Activated CD4-positive, alpha-beta T cell treated with anti-CD3 and anti-CD28 coated beads, Interleukin-2, amount 50 U/mL, for 24 hours (primary cell): ENCODE measurements at places on chromosomes 2 and 18.

- no peak for DNase-seq
Observed at GRCh38 chr2:107255744-107256143, 369.8 kb upstream of the ST6GAL2 start.

DNA sequence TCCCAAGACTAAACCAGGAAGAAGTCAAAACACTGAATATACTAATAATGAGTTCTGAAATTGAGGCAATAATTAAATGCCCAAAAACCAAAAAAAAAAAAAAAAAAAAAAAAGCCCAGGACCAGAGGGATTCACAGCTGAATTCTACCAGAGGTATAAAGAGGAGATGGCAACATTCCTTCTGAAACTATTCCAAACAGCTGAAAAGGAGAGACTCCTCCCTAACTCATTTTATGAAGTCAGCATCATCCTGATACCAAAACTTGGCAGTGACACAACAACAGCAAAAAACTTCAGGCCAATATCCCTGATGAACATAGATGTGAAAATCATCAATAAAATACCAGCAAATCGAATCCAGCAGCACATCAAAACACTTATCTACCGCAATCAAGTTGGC lies 108.5 kb upstream of the COL3A1 start:
- DNase-seq, result no peak

DNA sequence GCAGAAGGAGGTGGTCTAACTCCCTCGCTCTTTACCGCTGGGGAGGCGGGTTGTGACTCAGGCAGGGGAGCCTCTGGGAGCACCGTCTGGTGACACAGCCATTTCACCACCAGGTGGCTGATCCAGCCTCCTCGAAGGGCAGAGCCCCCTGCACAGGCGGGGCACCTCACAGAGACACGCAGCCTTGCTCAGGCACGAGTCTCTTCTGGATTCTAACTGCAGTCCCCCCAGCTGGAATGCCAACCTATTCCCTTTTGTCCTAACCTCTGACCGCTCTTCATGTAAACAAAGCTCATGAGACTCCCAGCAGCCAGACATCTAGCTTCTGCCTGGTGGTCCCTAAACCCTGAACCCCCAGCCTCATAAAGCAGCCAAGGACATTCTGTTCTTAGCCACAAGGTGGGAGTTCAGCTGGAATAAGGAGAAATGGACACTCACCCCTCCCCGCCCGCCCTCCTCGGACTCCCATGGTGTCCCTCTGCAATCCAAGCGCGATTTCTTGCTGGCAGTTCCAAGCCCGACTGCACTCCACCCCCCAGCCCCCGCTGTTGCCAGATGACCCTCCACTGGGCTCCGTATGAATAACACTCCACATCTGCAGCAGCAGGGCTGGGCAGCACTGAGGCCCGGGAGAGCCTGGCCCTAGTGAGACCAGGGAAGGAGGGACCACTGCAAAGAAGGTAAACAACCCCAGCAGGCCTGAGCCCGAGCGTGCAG lies 84.3 kb downstream of the TNS1 start:
- DNase-seq, result no peak

DNA sequence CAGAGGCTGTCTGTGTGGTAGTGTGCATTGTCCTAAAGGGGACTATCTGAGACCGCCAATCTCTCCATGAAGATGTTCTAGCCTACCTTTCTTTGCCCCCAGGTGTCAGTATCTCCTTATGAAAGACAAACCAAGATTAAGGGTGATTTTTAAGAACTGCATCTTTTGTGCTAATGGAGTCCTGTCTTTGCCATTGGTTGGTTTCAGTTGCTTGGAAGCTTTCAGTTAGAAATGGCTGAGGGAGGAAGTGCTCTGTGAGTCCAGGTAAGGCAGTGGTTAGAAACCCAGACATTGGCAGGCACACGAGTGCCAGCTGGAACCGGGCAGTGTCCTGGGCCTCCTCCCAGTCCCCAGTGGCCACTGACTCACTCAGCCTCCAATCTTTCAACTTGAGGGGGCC lies 111.3 kb downstream of the DOCK10 start:
- no peak for DNase-seq

DNA sequence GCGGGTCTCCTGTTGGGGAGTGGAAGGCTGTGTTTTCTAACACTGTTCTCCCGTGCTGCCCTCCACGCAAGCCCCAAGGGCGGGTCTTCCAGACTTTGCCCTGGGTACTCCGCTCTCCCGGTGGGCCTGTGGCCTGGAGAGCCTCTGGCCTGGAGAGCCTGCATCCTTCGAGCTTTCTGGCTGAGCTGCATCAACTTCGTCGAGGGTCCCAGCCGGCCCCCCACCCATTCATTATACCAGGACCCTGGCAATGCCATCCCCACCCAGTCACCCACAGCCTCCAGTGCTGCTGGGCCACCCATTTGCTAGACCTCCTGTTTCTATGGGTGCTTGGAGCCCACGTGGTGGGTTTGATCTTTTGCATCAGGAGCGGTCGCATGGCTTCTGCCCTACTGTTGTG lies 102.2 kb downstream of the PTGR3 start:
- no peak for DNase-seq

DNA sequence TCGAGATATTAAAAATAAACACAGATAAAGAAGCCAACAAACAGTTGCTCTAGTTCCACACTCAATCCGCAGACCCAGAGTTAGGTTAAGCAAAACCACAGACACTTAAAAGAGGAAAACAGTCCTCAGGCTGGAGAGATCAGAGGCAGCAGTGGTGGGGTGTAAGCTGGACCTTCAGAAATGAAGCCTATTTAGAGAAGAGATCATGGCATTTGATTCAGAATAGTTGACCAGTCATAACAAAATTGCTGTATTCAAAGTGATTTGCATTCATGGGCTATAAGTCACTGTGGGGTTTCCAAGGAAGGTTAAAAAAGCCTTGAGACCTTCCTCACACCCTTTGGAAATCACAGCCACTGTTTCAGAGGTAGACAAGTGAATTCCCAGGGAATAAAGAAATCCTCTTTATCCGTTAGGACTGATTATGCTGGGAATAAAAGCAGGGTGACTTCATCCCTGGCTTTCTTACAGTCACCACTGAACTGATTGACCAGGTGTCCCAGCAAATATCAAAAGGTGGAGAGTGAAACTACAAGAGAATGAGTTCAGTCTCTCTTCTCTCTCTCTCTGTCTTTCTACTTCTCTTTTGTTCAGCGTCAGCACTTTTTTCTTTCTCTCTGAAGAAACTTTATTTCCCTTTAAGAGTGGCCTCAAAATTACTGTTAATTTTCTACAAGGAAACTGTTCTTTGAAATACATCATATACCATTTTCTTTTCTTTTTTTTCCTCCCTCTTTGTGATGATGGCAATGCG lies 171.8 kb upstream of the PIK3C3 start:
- no peak for DNase-seq

DNA sequence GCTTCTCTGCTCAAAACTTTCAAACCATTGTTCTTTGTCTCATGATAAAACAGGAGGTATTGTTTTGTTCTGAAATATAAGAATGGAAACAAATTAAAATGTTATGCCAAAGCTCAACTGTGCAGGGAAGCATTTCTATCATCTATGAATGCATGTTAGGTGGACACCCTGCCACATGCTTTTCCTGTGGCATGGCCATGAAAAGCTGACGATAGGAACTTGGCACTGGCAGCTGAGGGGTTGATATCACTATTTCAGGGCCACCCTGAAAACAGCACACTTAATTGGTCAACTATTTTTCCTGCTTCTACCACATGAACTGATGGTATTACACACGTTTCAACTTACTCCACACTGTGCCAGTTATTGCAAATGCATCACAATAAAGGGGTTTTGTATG lies 157.3 kb downstream of the MREG start:
- no peak for DNase-seq

GRCh38 chr2:215465256-215465655 lies 29.4 kb upstream of the FN1 start:
- DNase-seq, result no peak

DNA sequence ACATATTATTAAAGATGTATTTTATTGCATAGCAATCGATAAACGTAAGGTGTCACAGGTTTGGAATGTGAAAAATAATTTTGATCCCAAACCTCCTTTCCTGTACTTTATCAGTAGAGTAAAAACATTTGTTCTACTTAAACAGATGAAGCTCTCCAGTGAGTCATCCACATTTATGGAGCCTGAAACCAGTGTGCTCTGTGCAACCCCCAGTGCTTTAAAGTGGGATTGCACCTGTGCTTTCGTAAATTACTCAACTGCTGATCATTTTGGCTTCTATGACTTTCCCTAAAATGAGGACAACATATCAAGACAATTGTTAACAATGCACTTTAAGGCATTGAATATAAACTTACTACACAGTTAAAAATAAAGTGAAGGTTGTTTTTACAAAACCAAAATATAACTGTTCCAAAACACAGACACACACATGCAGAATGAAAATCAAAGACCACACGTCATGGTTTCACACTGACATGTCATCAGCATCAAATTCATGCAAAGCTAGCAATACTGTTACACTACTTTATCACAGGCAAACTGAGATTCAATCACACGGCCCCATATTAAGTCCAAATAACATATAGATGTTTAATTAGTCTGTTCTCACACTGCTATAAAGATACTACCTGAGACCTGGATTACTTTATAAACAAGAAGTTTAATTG lies 9.7 kb downstream of the TMEM18 start:
- no peak for DNase-seq

- no peak for DNase-seq
Observed at GRCh38 chr2:217978536-217979150, 24.2 kb downstream of the TNS1 start.

- DNase-seq, result no peak
Observed at GRCh38 chr2:149099298-149099697, 60.8 kb downstream of the LYPD6B start.

GRCh38 chr2:39571111-39571731 lies 94.5 kb upstream of the TMEM178A start:
- DNase-seq, result no peak

- DNase-seq, result no peak
Observed at GRCh38 chr2:181142514-181142913, 162.1 kb downstream of the UBE2E3 start.

- DNase-seq, result no peak
Observed at GRCh38 chr2:223529696-223530095, 72.5 kb downstream of the SCG2 start.
